ENCODE measurements at places on chromosomes 12 and 14.

GRCh38 chr14:87944987-87945604 is 47.9 kb downstream of the GALC start:
- DNase-seq = no peak

- no peak for DNase-seq
Observed at GRCh38 chr14:80618751-80619329, 322.7 kb downstream of the CEP128 start.

DNA sequence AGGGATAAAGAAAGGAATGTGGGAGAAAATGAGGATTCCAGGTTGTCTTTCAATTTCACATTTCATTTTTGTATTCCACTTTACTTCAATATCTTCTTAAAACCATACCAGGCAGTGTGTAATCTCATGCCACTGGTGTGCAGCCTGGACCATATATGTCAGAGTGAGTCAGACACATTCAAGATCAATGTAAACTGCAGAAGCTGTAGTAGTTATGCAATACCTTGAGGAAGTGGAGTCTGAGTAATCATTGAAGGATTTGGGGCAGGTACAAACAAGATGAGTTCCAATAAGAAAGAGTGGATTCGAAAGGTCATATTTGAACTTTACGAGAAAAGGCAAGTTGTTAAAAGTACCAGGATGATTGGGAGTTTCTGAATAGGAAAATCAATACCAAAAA is 14.1 kb downstream of the PLCZ1 start:
- no peak for DNase-seq

DNA sequence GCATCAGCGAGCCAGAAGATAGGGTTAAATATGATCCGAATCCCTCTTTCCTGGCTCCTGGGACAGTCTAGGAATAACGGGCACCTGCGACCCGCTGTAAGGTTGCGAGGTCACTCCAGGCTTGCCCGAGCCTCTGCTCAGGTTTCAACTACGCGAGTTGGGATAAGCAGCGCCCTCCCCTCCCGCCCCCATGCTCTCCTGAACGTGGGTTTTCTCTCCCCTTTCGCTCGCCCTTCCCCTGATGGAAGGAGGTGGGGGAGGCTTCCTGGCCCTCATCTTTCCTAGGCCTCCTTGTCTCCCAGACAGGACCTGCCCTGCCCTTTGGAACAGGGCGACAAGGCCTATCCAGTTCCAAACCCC is 753 bp upstream of the ATP5MC2 start:
- DNase-seq = no peak

DNA sequence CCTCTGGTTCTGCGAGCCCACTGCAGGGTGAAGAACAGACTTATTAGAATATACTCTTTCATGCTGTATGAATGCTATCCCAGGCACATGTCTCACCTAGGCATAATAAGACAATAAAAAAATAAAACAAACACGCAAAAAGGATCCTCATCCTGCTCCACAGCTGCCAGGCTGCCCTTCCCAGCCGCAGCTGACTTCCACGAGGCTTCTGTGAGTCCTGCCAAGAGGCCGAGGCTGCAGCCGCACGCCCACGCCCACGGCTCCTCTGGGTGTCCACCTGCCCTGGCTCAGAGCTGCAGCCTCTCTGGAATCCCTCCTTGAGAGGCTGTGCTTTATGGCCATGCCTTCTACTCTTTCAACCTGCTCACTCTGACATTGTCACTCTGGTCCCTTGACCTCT is 6.9 kb downstream of the SMIM41 start:
- no peak for DNase-seq

DNA sequence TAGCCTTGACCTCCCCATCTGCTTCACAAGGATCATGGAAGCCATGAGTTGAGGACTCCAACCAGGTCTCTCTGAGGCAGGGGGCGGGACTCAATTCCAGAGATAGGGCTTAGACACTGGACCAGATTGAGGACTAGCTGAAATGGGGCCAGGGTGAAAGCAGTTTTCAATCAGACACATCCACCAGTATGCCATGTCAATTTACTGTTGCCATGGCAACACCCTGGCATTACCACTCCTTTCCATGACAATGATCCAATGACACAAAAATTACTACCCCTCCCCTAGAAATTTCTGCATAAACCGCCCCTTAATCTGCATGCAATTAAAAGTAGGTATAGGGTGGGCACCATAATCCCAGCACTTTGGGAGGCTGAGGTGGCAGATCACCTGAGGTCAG is 18.6 kb upstream of the DCAF5 start:
- DNase-seq = no peak

DNA sequence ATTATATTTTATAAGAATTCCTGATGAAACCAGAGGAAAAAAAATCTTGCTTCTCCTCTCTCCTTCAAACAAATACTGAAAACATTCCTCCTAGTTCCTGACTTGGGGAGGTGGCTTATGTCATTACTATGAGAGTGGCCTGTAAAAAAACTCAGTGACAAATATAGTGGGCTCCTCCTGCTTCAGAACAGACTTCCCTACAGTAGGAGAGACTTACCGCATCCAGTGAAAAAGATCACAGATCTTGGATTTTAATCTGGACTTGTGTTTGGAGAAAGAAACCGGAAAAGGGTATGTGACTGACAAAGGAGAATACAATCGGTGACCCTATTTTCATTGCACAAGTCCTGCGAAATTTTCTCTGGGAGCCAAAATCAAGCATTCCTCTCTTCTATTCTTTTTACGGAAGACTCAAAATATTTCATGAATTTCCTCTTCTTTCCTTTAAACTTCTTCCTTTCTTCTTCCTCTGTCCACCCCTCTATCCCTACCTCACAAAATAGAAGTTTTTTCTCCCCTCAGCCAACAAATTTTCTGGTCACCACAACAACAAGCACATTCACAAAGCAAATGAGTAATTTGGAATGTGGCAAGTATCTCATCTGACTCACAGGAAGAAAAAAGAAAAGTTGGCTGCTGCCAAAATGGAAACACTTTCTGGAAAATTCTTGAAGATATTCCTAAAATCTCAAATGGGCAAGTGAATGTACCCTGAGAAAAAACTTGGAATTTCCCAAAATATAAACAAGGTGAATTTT is 185.1 kb upstream of the CDKN3 start:
- no peak for DNase-seq

DNA sequence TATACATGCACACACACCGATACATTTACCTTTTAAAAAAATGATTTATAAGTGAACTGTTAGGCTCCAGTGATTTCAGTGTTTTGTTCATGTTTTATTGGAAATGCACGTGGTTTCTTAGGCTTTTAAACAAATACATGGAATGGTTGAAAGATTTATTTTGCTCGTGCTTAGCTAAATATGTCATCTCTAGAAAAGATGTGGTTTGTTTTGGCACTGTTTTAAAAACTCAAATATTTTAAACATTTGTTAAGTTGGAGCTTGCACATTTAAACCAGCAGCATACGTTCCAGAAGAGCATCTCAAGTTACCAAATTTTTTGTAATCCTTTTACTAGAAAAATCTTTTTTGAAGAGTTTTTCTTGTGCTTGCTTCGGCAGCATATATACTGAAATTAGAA is 44.5 kb downstream of the FOXA1 start:
- DNase-seq = no peak

DNA sequence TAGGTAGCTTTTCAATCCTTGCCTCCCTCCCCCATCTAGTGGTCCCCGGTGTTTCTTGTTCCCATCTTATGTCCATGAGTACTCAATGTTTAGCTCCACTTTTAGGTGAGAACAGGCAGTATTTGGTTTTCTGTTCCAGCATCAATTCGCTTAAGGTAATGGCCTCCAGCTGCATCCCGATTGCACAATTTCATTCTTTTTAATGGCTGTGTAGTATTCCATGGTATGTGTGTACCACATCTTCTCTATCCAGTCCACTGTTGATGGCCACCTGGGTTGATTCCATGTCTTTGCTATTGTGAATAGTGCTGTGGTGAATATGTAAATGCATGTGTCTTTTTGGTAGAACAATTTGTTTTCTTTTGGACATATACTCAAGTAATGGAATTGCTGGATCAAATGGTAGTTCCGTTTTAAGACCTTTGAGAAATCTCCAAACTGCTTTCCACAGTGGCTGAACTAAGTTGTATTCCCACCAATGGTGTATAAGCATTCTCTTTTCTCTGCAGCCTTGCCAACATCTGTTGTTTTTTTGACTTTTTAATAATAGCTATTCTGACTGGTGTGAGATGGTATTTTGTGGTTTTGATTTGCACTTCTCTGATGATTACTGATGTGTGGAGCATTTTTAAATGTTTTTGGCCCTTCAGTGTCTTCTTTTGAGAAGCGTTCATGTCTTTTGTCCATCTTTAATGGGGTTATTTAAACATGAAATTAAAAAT is 34.2 kb upstream of the ASPG start:
- no peak for DNase-seq

DNA sequence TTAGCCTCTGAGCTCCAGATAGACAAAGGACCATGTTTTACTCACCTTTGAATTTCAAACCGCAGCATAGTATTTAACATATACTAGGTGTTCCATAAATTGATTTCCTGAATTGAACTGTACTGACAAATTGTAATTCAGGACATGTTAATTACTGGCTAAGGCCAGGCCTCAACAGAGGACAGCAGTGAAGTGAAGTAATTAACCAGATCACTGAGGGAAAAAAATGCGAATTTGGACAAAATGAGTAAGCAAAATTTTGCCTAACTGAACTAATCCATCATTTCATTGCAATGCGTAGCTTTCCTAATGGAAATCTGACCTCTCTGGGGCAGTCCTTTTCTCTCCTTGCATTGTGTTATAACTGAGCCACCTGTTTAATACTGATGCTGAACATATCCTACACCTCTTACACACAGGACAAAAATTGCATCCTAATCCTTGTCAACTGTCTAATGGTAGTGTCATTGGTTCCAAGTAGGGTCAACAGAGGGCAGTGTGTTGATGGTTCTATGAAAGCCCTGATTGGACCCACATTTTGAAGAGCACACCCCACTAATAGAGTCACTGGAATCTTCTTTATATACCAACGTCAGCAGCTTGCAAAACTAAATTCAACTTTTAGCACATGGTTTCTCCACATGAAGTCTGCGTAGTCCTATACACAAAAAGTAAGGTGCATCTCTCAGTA is 148.4 kb downstream of the SLC25A21 start:
- no peak for DNase-seq

- DNase-seq = no peak
Observed at GRCh38 chr12:5177096-5177495, 133.4 kb downstream of the KCNA5 start.

DNA sequence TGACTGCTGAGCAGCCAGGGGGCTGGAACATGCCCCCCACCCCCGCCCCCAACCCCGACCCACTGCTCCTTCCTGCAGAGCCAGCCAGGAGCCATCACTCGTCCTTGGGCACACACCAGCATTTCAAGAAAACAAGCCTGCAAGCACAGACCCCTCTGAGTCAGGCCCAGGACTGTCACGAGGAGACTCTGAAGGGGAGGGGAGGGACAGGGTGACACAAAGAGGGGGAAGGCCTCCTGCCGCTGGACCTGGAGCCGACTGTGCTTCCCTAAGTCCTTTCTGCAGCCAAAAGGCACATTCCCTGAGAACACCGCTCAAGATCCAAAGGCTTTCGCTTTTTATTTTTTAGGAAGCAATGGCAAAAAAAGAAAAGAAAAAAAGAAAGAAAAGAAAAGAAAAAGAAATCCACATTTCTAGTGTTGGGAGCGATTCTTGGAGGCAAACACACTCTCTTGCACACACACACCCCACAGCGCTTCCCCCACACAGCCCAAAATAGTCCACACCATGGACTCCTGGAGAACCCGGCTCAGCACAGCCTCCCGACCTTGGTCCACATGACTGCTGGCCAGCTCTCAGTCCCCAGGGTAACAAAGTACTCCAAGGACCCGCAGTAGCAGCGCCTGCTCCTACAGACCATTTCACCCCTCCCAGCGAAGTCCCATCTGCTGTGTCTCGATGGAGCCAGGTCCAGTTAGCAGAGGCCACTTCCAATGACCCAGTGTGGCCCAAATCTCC is 101.7 kb downstream of the DPF3 start:
- DNase-seq = no peak

- DNase-seq = peak; percentile 33
Observed at GRCh38 chr14:21024585-21025370, at the start of gene NDRG2. Gene NDRG2, minus strand, starts transcription at chr14:21025061. Its CDS starts 1,746 bp downstream, at chr14:21023315.

DNA sequence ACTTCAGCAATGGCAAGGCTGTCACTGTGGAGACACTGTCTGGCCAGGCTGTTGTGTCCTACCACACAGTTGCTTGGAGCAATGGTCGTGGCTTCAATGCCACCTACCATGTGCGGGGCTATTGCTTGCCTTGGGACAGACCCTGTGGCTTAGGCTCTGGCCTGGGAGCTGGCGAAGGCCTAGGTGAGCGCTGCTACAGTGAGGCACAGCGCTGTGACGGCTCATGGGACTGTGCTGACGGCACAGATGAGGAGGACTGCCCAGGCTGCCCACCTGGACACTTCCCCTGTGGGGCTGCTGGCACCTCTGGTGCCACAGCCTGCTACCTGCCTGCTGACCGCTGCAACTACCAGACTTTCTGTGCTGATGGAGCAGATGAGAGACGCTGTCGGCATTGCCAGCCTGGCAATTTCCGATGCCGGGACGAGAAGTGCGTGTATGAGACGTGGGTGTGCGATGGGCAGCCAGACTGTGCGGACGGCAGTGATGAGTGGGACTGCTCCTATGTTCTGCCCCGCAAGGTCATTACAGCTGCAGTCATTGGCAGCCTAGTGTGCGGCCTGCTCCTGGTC is 4.3 kb downstream of the LRP10 start:
- no peak for DNase-seq

DNA sequence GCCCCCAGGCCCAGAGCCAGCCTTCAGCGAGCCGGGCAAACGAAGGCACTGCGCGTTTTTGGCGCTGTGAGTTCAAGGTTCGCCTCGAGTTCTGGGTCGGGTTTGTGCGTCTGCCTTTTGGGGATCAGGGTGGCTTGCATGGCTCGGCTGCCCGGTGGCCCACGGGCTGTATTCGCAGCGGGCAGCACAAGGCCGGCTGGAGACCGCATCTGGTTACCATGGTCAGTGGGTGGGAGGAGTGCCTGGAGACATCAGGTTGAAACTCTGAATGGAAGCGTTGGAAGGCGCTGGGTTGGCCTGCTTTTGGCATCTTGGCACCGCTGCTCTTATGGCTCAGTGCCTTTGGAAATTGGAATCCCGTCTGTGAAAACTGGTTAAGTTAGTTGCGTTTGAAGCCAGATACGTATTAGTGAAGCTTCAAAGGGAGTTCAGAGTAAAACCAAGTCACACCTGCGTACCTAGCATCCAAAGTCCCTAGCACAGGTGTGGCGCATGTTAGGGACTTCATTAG is 50.9 kb downstream of the SNAPC1 start:
- DNase-seq = no peak

- DNase-seq = no peak
Observed at GRCh38 chr12:127552838-127553237, 714.1 kb upstream of the TMEM132C start.
